ENCODE measurements at places on chromosomes 11 and 22.

DNA sequence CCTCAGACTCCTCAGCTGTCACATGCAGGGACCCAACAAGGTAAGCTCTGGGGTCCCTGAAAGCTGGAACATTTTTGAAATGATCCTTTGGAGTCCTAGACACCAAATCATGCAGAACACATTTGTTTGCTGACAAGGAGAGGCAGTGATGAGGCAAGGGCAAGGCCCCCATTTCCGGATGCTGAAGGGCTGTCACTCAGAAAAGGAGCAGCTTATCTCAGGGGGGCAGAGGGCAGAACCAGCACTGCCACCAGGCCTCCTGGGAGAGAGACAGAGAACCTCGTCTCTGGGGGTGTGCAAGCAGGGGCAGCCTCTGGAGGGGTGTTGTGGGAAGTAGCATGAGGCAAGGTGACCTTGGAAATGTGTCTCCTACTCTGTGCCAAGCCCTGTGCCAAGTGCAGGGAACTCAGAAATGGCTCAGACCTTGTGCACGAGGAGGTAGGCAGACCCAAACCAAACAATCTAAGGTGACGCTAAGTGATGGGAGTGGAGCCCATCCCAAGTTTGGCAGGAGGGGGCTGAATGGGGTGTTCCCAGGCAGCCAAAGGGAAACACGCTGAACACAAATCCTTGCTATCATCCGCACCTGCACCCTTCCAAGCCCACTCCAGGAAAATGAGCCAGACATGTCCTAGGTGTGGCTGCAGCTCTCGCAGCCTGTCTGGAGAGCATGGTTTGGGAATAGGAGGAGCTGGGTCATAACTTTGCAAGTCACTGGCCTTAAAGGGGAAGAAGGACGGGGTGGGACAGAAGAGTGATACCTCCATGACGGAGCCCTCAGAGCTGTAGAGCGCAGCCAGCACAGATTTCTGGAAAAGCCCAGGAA lies 94.2 kb downstream of the PDE2A start:
- DNase-seq = no peak

DNA sequence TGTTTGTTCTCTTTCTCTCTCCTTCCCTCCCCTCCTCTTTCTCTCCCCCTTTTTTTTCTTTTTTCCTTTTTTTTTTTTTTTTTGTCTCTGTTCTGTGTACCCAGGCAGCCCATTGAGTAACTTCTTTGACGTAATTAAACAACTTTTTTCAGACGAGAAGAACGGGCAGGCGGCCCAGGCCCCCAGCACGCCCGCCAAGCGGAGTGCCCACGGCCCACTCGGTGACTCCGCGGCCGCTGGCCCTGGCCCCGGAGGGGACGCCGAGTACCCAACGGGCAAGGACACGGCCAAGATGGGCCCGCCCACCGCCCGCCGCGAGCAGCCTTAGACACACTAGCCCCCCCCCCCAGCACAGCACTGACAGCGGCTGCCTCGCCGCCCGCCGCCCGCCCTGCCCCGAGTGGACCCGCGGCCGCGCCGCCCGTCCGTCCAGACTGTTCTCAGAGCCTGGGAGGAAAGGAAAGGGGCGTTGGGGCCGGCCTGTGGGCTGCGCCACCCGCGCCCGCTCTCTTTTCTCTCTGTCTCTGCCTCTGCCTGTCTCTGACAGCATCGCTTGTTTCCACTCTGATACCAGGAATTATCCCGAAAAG lies 26.1 kb downstream of the MOB2 start:
- peak; percentile 90 for DNase-seq

DNA sequence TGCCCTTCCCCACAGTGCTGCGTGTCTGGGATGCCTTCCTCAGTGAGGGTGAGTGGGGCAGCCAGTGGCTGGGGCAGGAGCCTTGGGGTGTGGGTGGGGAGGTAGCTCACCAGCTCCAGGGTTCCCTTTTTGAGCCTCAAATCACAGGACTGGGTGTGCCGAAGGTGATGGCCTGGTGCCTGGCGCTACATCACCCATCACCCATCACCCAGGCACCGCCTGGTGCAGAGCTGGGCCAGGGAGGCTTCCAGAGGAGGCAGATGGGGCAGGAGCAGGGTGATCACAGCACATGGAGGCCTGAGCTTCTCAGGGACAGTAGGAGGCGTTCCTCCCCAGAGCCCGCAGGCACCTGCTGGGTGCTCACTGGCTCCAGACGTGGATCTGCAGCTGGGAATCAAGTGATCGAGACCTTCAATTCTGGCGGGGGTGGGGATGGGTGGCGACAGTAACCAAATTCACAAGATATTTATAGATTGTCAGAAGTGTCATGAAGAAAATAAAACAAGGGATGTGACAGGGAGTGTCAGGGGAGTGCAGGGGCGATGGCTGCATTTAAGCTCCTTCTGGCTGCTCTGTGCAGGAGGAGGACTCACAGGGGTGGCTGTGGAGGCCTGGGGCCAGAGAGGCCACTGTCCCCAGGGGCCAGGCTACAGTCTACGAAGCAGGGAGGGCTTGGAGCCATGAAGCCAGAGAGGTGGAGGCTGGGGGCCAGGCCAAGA lies 3.2 kb downstream of the TBC1D10C start:
- DNase-seq = peak; percentile 53

DNA sequence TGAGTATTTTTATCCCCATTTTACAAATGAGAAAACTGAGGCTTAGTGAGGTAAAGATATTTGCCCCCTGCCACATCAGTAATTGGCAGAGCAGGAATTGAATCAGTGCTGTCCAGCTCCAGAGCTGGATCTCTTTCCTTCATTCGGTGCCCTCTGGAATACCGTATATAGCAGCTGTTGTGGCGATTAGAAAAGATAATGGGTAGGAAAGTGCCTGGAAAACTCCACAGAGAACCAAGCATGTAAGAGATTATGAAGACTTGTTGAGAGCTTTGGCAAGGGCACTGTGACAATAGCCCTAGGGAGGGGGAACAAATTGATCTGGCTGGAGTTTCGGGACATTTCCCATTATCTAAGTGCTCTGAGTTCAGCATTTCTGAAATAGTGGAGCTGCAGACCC lies 82.5 kb upstream of the TEAD1 start:
- DNase-seq = no peak

- no peak for DNase-seq
Measured at GRCh38 chr11:115389790-115390189, 114.4 kb downstream of the CADM1 start.

DNA sequence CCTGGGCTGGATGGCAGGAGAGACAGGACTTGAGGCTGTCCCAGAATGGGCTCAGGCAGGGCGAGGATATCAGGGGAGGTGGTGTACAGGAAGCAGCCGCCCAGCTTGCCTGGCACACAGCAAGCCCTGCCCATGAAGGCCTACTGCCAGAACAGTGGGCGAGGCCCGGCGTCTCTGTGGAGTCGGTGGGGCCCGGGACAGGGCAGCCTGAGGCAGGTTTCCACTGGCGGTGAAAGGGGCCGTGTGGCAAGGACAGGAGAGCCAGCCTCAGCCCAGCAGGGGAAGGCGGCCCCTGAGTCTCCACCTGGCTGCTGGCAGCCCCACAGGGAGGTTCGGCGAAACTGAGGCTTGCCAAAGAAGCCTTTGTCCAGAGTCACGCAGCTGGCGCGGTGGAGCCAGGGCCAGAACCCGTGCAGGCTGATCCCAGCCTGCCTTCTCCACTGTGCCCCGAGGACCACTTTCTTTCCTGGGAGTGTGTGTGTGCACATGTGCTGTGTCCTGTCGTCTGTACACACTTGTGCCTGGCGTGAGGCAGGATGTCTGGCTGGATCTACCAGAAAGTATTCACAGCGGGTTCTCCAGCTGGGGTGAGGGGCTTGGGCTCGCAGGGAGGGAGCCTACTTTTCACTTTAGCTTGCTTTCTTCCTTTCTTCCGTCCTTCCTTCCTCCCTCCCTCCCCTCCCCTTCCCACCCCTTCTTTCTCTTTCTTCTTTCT lies 1.2 kb downstream of the TSPO start:
- peak; percentile 53 for DNase-seq

- peak; percentile 40 for DNase-seq
Measured at GRCh38 chr22:37018815-37019308, 385 bp downstream of the TST start.

GRCh38 chr11:35162745-35163144 lies 23.8 kb downstream of the CD44 start:
- DNase-seq = no peak
